ENCODE measurements at places on chromosomes 11 and 22.

- DNase-seq = no peak
Measured at GRCh38 chr11:69861901-69862300, 42.7 kb upstream of the FGF3 start.

DNA sequence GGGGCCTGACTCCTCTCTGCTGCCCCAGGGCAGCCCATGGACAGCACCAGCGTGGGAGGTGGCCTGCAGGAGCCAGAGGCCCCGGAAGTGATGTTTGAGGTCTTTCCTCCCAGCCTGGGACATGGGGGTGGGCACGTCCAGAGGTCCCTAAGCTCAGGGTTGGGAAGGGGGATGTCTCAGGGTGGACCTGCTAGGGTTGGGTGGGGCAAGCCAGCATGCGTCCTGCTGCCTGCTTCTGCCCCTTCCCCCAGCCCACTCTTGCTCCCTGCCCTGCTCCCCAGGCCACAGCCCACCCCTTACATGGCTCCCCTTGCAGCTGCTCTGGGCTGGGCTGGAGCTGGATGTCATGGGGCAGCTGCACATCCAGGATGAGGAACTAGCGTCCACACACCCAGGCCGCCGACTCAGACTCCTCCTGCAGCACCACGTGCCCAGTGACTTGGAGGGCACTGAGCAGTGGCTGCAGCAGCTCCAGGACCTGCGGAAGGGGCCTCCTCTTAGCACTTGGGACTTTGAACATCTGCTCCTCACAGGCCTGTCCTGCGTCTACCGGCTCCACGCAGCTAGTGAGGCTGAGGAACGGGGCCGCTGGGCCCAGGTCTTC lies 1.3 kb downstream of the FAM180B start:
- DNase-seq = no peak

DNA sequence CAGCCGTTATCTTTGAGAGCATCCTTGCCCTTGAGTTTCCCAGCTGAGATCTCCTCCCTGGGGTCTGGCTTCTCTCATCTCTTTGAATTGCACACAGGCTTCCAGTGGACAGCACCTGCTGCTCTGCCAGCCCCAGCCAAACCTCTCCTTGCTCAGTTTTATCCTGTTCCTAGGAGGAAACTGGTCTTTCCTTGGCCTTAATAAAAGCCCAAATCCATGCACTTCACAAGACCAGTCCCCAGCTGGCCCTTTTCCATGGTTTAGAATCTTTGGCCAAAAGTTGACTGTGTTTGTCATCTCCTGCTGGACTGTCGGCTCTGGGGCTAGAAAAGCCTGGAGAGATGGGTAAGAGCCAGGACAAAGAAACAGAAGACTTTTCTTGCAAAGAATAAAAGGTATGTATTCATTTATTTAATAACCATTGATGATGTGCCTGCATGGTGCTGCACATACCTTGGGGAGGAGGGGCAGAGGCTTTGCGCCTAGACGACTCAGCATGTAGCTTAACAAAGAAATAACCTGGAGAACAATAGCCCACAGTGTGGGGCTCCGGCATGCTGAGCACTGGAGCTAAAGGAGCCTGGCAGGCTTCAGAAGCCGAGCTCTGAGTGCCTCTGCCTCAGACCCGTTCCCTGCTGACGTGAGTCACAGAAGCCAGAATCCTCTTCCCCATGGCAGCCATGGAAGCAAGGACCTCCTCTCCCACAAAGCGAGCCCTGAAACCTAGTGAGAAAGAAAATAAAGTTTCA lies 319.3 kb upstream of the B3GAT1 start:
- no peak for DNase-seq

DNA sequence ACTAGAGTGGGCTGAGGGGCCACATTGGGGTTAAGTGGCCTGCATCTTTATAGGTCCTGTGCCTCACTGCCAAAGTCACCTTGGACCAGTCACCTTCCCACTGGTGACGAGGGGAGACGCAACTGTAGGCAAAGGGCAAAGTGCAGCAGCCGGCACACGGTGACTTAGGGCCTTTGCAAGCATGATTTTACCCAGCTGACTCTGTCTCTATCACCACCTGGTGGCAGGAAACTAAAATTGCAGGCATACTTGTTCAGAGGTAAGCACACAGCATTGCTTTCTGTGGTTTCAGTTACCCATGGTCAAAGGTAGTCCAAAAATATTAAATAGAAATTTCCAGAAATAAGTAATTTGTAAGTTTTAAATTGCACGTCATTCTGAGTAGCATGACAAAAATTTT lies 1164.4 kb downstream of the BRD1 start:
- DNase-seq = no peak

GRCh38 chr11:94279996-94280395 lies 24.4 kb upstream of the IZUMO1R start:
- DNase-seq = no peak

DNA sequence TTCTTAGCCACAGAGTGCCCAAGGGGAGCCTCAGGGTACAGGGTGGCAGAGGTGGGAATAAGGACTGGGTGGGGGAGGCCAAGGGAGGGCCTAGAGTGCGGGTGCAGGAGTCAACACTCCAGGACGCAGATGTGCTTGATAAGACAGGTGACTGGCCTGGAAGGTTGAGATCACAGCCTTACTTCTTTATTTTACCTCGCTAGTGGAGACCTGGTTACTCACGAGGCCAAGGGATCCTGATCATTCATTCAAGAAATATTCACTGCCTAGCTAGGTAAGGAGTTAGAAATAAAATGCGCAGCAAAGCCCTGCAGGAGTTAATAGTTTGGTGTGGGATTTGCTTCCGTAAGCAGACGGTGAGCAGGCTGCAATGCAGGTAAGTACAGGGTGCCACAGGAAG lies 13.2 kb upstream of the PEX26 start:
- DNase-seq = no peak

- no peak for DNase-seq
Measured at GRCh38 chr22:48370508-48371325, 1457.0 kb downstream of the BRD1 start.

GRCh38 chr11:116420030-116420429 lies 352.8 kb downstream of the BUD13 start:
- no peak for DNase-seq

DNA sequence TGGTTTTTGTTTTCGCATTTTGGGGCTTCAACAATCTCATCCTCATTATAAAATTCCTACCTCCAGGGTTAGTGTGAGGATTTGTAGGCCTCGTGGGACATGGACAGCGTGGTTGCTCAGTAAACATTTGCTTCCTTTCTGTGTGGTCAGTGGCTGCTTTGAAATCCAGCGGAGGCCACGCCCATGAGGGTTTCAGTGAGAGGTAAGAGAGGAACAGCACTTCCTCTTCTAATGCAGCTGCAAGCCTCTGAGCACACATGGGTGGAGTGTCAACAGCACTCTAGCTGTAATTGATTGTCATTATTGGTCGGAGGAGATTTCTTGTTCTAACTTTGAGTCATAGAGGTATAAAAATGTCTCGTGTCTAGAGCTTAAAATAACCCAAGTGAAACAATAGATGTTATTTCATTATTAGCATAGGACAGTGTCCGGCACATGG lies 6.0 kb upstream of the ARHGAP42 start:
- peak; percentile 69 for DNase-seq

DNA sequence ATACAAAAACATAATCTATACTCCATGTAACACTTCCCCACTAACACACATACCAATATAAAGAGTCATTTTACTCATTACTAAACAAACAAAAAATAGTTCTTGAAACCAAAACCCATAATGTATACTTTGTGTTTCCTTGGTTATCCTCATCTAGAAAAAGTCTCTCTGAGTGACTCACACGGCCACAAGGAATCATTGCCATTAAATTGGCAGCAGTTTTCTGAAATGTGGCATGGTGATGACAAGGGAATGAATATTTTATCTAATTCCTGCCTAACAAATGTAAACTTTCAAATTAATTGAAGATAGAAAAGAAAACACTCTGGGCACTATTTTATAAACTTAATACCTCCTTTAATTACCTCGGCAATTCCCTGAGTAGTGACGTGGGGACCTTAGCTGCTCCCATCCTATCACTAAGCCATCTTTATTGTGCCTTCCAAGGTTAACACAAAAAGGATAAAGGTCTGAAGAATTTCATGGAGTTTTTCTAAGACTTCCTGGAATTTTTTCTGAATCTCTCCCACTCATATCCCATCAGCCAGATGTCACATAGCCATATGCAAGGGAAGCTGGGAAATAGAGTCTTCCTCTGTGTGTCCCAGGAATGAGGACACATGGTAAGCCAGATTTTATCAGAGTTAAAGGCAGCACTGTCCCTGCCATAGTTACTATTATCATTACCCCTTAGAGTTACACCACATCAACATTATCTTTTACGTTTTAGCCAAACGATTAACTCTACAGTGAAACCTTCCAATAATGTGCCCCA lies 857.2 kb upstream of the TENM4 start:
- DNase-seq = peak; percentile 67

- peak; percentile 94 for DNase-seq
Measured at GRCh38 chr11:114059278-114059983, at the start of gene ZBTB16. ZBTB16 (plus strand) TSS chr11:114059711; CDS start chr11:114063301, 3,590 bp downstream.
